ENCODE measurements at places on chromosomes 16 and 17. TPM values are rescaled to one million over a fixed set of nuclear protein-coding genes. Genes with fewer than 3 reads are reported as not detected.

GRCh38 chr17:7225711-7226331 is 6.1 kb downstream of the ACADVL start:
- peaks cover 17% of the 10 kb centered on the region for H3K27me3 ChIP-seq
- H3K27ac ChIP-seq: no peak overlapping the region
- peaks cover 7% of the 10 kb centered on the region for H3K4me1 ChIP-seq
- H3K4me3 ChIP-seq: no peak overlapping the region
- H3K36me3 ChIP-seq: no peaks in the 10 kb centered on the region

- DNase-seq: no peak
- peaks cover 7% of the 10 kb centered on the region for H3K36me3 ChIP-seq
- peaks cover 5% of the 10 kb centered on the region for H3K27me3 ChIP-seq
- no peak overlapping the region for H3K4me3 ChIP-seq
- no peak overlapping the region for H3K27ac ChIP-seq
Measured at GRCh38 chr16:4700997-4701743, 7.8 kb downstream of the NUDT16L1 start.

Gene KRT35
- not detected for total RNA-seq

DNA sequence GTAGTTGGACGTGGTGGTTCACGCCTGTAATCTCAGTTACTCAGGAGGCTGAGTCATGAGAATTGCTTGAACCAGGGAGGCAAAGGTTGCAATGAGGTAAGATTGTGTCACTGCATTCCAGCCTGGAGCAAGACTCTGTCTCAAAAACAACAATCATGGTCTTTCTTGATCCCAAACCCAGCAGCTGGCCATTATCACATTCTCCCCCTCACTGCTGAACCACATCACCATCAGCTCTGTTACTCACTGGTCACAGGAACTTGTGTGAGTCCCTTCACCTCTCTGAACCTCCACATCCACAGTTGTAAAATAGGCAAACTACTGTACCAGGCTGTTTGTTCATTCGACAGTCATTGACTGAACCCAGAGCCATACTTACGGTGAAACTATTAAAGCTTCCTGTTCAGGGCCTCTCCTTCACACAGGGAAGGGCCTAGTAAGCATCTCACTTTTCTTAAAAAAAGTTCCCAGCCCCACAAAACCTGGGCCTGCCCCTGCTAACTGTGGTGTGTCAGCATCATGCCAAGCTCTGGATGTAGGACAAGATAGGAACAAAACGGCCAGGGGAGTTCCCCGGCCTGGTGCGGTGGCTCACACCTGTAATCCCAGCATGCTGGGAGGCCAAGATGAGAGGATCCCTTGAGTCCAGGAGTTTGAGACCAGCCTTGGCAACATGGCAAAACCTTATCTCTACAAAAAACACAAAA is 104.7 kb downstream of the COPRS start:
- H3K4me3 ChIP-seq: no peak overlapping the region
- no peaks in the 10 kb centered on the region for H3K36me3 ChIP-seq
- no peaks in the 10 kb centered on the region for H3K27me3 ChIP-seq
- no peaks in the 10 kb centered on the region for H3K4me1 ChIP-seq
- no peak overlapping the region for H3K27ac ChIP-seq

Gene TBC1D3C
- total RNA-seq: not detected

- peaks cover 4% of the 10 kb centered on the region for H3K27me3 ChIP-seq
- H3K27ac ChIP-seq: no peak overlapping the region
- no peaks in the 10 kb centered on the region for H3K4me1 ChIP-seq
- H3K4me3 ChIP-seq: no peak overlapping the region
- H3K36me3 ChIP-seq: peaks cover 15% of the 10 kb centered on the region
- peak; percentile 65 for DNase-seq
Measured at GRCh38 chr16:17578981-17579874, 108.5 kb upstream of the XYLT1 start.

Gene CDH8
- 5.5 TPM for total RNA-seq

GRCh38 chr16:14629612-14629918 is 495 bp downstream of the PARN start:
- peak overlapping the region; percentile 85 for H3K27ac ChIP-seq
- H3K4me3 ChIP-seq: peak overlapping the region; percentile 96
- DNase-seq: no peak
- no peaks in the 10 kb centered on the region for H3K36me3 ChIP-seq
- peaks cover 2% of the 10 kb centered on the region for H3K27me3 ChIP-seq

Gene CFAP97D1
- total RNA-seq: not detected

- H3K27ac ChIP-seq: peak overlapping the region; percentile 48
- peaks cover 3% of the 10 kb centered on the region for H3K27me3 ChIP-seq
- no peaks in the 10 kb centered on the region for H3K4me1 ChIP-seq
- H3K4me3 ChIP-seq: no peak overlapping the region
- peak; percentile 40 for DNase-seq
Measured at GRCh38 chr17:43324205-43324893, 74.4 kb upstream of the ARL4D start.

Gene SULT1A2
- total RNA-seq: not detected

Gene ST6GALNAC1
- total RNA-seq: not detected

Gene KRT33B
- total RNA-seq: 0.61 TPM

DNA sequence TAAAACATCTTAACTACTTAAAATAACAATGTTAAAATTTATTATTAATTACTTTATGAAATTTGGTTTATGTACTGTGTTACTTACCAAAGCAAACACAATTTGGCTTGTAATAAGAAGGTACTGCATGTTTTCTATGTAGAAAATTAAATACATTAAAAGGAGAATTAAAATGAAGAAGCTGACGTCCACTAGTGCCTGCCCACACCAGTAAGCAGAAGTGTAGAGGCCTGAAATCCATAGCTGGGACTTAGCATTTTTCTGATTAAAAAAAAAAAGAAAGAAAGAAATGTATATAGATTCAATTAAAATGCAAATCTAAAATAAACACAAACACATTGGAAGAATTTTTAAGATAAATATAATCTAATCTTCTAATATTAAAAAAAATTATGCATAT is 35.8 kb upstream of the ABCA9 start:
- H3K36me3 ChIP-seq: no peaks in the 10 kb centered on the region
- no peak overlapping the region for H3K27ac ChIP-seq
- H3K27me3 ChIP-seq: no peaks in the 10 kb centered on the region
- H3K4me1 ChIP-seq: no peaks in the 10 kb centered on the region
- DNase-seq: no peak

Gene GPR139
- not detected for total RNA-seq
